ENCODE measurements at places on chromosomes 12 and 14.

DNA sequence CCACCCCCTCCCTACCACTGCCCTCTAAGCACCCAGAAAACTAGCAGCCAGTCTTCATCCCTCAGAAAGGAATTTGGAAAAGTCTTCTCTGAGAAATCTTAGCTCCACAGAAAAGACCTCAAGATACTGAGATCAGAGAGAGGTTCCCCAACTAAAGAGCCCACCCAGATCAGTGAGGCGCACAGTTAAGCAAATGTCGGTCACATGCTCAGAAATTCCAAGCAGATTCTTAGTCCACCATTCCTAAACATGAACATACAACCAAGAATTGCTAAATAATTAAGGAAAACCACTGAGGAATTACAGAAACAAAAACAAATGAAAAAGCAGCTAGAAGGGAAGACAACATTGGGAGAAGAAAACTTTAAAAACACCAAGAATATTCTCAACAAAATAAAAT lies 32.3 kb downstream of the MED13L start:
- no peak for DNase-seq

DNA sequence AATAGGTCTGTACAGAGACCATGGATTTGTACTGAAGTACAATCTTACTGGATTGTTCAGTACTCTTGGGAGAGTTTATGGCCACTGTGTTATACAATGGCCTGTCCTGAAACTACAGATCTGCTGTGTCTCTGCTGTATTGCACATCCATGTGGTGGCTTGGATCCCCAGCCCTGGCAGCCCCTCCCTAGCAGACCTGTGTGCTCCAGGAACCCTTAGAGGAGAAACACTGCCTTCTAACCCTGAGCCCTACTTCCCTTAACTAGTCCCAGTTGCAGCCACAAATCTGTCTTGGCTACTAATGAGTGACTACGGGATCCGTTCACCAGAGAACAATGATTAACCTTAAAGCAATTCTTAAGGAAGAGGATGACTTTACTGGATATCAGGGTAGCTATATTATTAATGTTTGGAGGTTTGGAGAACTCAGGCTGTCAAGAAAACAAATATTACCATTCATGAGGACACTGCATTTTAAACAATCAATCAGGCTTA lies 27.7 kb downstream of the RNF34 start:
- no peak for DNase-seq

DNA sequence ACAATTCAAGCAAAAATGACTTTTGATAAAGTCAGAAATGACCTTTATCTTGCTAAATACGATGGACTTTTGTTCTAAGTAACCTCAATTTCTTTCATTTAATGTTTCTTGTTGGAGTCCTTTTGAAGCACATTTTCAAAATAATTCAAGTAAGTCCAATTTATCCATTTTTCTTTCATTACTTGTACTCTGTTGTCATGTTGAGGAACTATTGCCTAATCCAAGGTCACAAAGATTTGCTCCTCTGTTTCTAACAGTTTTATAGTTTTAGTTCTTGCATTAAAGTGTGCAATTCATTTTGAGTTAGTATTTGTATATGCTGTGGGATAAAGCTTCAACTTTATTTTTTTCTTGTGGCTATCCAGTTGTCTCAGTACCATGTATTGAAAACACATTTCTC lies 66.7 kb downstream of the CCER1 start:
- no peak for DNase-seq

DNA sequence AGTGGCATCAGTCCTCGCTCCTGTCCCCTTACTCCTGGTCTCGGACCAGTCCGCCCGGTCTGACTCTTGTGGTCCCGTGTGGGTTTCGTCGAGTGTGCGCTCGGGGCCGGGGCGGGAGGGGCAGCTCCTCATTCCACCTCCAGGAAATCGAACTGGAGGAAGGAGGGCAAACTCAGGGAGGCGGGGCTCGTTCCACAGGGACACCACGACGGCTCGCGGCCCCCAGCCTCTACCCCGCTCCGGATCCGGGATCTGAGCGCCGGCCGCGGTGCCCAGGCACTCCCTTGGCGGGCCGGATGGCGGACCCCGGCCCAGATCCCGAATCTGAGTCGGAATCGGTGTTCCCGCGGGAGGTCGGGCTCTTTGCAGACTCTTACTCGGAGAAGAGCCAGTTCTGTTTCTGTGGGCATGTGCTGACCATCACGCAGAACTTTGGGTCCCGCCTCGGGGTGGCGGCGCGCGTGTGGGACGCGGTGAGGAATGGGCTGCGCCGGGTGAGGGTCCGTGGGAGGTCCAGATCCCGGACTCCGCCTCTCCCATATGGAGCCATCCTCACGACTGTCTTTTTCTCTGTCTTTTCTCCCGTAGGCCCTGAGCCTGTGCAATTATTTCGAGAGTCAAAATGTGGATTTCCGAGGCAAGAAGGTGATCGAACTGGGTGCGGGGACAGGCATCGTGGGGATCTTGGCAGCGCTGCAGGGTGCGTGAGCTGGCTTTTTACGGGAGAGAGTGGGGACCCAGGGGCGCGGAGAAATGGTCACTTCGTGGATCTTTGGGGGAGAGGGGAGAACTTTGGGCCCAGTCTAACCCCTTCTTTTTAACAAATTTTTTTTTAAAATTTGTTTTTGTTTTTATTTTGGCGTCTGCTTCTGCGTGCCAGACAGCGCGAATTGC lies at the start of gene EEF1AKMT3:
Gene EEF1AKMT3 (plus strand): TSS at position 186 of the 894 bp plus-strand sequence. CDS start 111 bp downstream, at position 297.
- DNase-seq = no peak

DNA sequence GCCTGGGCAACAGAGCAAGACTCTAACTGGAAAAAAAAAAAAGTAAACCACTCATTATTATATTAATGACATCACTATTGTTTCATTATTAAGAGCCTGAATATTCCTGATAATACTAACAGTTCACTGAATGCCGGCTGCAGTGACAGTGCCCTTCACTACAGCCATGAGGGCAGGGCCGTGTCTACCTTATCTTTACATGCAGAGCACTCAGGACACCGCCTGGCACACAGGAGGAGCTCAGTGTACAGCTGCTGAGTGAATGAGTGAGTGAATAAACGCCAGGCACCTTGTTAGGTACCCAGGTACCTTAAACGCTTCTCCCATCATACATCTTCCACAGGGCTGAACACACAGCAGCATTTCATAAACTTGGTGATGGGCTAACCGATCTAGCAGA lies 23.2 kb downstream of the ZFYVE1 start:
- no peak for DNase-seq

DNA sequence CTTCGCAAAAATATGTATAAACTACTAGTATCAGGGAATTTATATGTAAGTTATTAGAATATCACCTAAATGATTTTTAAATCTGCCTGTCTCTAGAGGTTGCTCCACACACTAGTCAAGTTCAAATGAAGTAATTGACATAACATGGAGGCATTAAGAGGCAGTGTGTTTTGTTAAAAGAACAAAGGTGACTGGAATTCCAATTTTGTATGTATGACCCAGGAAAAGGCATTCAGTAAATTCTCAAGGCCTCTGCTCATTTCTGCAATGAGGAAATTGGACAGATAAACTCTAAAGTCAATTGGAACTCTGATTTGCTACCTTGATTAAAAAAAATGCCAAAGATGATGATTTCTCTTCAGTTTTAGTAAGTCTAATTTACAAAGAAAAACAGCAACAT lies 117.1 kb downstream of the NAV3 start:
- no peak for DNase-seq

- DNase-seq = no peak
Observed at GRCh38 chr12:39464976-39465695, 22.2 kb upstream of the KIF21A start.

DNA sequence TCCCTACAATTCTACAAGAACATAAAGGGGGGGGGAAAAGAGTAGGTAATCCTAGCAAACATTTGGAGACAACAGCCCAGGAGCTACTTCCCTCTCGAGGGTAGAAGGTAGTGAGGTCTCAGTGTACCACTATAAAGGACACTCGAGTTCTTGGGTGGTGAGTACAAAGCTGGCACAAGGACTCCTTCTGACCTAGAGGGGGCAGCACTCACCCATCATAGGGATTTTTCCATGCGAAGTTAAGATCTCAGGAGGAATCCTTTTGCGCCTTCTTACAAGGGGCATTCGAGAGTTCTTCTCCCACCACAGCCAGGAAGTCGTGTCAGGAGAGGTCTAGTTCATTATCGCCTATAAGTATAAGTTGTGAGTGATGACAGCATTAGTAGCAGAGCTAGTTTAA lies 200.2 kb upstream of the RBM19 start:
- DNase-seq = no peak

GRCh38 chr14:102593061-102593824 lies 794 bp downstream of the RCOR1 start:
- no peak for DNase-seq

DNA sequence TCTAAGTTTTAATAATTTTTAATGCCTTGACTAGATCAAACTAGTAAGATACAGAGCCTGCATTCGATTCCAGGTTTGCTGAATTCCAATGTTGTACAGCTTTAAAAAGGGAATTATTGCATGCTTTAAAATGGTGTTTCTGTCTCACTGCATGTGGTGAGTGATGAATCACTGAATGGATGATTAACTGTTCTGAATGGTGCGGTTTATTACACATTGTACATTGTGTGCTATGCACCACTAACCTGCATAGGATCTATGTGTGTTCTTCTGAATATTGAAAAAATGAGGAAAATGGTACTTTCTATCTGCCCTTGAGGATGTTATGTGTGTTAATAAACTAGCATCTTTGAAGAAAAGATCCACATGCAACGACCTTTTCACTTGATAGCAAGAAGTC lies 231.7 kb downstream of the NRXN3 start:
- DNase-seq = no peak
